ENCODE measurements at places on chromosomes 7 and 10.
A peak's percentile ranks its signal among the peaks of the same experiment; 100 is the strongest.

DNA sequence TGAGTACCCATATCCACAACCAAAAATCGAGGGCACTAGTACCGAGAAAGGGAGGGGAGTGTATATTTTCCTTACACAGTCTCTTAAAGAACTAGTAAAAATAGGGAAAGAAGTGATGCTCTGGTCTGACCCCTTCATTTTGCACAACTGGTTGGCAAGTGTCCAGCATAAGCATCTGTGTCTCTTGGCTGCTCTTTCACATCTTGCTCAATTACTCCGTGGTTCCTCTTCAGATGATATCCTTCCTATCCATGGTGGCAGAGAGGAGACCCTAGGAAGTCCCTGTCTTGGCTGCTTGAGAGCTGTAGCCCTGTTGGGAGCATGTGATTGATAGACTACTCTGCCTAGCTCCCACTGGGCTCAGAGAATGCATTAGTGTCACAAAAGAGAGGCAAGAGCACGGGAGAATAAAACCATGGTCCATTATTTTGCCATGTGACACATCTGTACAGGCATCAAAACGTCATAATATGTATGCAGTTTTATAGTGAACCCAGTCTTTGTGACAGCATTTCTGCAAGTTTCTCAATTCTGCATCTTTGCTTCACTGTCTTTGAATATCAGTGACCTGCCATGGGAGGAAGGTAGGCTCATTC lies 111.8 kb upstream of the ANKRD1 start:
- no peak for DNase-seq

DNA sequence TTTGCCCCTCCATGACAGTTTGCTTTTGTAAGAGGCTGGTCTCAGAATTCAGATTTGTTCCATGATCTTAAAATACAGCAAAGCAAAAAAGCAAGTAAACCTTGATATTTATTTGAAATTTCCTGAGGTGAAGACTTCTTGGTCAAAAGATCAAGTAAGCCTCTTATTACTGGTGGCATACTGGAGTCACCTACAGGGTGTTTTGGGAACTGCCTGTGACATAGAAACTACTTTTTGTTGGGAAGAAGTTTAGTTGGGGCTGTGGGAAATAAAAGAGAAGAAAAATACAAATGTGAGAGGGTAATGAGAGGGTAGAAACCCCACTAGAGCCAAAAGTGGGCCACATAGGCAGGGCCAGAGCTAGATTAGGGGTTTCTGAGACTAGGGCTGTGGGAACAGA lies 217.9 kb downstream of the OTUD1 start:
- DNase-seq: no peak

GRCh38 chr10:116608686-116609594 lies 11.8 kb upstream of the PNLIPRP2 start:
- no peak for DNase-seq

DNA sequence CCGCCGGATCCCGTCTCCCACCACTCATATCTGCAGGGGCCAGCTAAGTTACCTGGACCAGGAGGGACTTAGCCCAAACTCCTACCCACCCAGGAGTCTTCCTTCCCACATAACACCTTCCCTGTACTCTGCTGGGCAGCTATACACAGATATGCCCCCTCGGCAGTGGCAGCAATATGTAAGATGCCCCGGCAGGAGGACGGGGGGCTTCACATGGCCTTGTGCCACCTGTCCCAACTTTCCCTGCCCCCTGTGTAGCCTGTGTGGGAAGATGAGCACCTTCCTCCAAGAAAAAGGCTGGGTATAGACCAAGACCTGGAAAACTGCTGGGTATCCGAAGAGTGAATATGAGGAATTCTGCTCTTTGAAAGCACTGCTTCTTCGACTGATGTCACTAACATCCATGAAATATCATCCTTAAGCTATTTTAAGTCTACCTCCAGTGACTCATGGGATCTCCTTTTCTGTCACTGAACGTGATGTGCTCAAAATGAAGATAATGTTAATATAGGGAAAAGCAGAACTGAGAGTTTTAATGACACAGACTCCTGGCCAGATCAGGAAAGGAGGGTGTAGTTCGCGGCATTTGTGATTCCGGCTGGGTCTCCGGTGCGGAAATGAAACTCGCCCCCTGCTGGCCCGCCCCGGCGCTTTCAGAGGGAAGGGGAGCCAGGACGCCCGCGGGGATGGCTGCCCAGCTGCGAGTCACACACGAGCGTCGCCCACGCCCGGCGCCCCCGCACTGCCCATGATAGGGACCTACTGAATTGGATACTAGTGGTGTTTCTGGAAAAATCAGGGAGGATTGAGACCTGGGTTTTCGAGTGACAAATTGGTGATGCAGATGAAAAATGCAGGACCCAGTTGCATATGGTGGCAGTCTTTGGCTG lies 256.9 kb upstream of the NFE2L3 start:
- DNase-seq: peak; percentile 10

GRCh38 chr7:127769137-127769536 lies 117.1 kb downstream of the SND1 start:
- no peak for DNase-seq

GRCh38 chr7:73933091-73933490 lies 72.1 kb downstream of the TMEM270 start:
- DNase-seq: no peak

DNA sequence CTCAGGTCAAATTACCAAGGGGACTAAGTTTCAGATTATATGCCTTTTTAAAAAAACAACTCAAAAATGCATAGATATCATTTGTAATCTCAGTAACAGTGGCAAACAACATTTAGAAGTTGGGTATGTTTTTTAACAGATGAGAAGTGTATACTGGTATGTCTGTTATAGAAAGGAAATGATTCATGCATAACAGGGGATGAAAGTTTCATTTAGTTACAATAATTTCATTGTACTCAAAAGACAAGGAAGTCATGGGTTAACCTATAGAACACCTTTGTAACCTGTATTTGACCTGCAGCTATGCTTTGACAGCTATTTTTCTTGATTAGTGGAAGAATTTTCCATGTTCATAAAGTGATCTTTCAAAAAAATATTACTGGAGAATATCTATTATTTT lies 35.4 kb upstream of the FAM133B start:
- DNase-seq: no peak

GRCh38 chr7:132225216-132226030 lies 350.8 kb downstream of the PLXNA4 start:
- DNase-seq: no peak

Data from putamen (tissue), 1 donor.